ENCODE measurements at places on chromosomes 2 and 18.

- no peaks in the 10 kb centered on the region for H3K4me1 ChIP-seq
- DNase-seq: no peak
- no peak overlapping the region for H3K4me3 ChIP-seq
- no peaks in the 10 kb centered on the region for H3K36me3 ChIP-seq
- H3K27me3 ChIP-seq: no peaks in the 10 kb centered on the region
These were observed 381.3 kb downstream of the GPD2 start for GRCh38 chr2:156817430-156817829.

DNA sequence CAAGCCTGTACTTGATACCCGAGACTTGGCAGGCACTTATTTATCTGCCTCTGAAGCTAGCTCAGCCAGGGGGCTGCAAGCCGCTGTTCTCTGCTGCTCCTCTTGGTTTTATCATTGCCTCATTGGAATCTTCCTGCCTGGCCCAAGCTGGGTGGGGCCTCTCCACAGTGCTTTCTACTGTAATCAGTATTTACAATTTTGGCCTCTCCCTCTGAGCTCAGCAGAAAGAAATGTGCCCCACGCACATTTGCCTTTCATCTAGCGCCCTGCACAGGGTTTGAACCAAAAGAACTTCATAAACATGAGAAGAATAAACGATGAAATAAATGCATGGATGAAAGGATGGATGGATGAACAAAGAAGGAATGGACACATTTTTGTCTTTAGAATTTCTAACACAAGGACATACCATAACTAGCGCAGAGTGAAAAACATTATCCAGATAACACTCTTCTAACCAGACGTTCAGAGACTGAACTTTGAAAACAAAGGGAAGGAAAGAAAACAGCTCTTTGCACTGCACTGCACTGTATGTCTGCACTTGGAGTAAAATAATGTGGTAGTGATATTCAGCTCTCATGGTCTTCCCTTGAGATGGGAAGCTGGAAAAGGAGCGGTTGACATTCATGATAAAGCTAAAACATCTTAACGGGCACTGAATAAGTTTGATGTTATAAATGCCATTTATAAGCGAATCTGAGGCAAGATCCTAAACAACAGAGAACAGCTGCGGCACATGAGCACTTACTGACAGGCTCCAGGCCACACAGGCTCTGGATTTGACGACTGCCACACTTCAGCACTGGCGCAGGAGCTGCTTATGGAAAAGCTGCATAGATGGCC lies 86.8 kb upstream of the SP3 start:
- H3K36me3 ChIP-seq: no peaks in the 10 kb centered on the region
- H3K4me1 ChIP-seq: peaks cover 32% of the 10 kb centered on the region
- H3K27me3 ChIP-seq: no peaks in the 10 kb centered on the region
- DNase-seq: peak; percentile 74
- no peak overlapping the region for H3K4me3 ChIP-seq
- H3K27ac ChIP-seq: peak overlapping the region; percentile 19

- H3K4me3 ChIP-seq: no peak overlapping the region
- H3K27me3 ChIP-seq: no peaks in the 10 kb centered on the region
- H3K4me1 ChIP-seq: peaks cover 18% of the 10 kb centered on the region
These were observed 26.5 kb upstream of the EML4 start for GRCh38 chr2:42142547-42143184.

DNA sequence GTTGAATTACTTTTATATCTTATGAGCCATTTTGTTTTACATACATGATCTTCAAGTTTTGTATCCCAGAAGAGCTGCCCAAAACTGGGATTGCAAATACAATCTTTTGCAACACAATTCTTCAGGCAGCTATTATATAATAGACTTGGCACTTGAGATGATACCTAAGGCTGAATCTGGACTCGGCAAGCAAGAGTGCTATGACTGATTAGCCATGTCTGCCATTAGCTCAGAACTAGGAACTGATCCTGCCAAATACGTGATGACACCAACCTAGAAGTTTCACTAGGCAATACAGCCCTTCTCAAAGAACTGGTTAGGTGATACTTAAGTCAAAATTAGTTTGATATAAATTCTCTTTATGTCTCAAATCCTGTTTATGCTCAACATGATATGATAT lies 619.6 kb downstream of the CPS1 start:
- H3K27me3 ChIP-seq: no peaks in the 10 kb centered on the region
- H3K4me3 ChIP-seq: no peak overlapping the region
- no peaks in the 10 kb centered on the region for H3K36me3 ChIP-seq
- DNase-seq: no peak
- no peaks in the 10 kb centered on the region for H3K4me1 ChIP-seq

DNA sequence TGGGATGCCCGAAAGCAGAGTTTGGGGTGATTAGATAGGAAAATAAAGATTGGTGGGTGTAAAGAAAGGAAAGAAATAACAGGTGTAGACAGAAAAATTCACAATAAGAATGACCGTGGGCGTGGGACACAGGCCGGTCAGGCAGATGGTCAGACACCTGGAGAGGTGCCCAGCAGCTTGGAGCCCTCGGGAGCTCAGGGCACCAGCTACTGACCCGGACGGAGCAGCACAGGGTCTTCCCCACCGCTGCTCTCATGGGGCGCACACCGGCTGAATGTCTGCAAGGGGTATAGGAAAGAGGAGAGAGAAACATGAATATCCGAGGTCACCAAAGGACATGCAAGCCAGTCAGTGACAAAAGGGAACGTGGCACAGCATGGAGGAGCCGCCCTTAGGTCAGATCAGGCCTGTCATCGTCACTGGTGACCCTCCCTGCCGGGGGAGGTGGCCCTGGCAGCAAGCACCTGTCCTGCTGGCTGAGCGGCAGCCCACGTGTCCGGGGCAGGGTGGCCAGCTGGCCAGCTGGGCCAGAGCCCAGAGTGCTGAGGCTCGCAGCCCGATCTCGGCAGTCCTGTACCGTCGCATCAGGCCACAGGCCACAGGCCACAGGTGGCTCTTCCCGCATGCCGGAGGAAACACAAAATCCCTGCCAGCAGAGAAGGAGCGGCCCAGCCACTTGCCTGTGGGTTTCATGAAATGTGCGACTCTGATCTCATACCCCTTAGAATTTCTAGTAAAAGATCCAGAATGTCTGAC lies 112.0 kb upstream of the NDUFV2 start:
- no peak overlapping the region for H3K27ac ChIP-seq
- DNase-seq: no peak
- no peaks in the 10 kb centered on the region for H3K4me1 ChIP-seq
- H3K4me3 ChIP-seq: no peak overlapping the region
- no peaks in the 10 kb centered on the region for H3K36me3 ChIP-seq

- no peak for DNase-seq
- no peaks in the 10 kb centered on the region for H3K36me3 ChIP-seq
- peaks cover 20% of the 10 kb centered on the region for H3K27me3 ChIP-seq
- no peak overlapping the region for H3K27ac ChIP-seq
- peaks cover 14% of the 10 kb centered on the region for H3K4me1 ChIP-seq
These were observed 107.7 kb downstream of the NFATC1 start for GRCh38 chr18:79503406-79503805.

DNA sequence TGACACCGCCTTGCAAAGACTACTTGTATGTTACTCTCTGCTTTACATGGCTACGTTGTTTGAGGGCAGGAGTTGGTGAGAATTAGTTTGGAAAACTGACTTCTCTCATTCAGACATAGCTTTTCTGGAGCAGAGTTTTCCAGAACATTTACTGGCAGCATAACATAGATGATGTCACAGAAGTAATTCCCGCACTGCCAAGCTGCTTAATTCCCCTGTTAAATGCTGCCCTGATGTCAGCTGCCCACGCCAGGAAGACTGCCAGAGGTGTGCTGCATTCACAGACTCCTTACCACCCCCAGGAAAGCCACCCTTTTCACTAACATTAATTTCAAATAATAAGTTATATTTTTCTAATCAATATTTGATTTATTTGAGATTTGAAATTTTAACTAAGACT lies 24.7 kb upstream of the PTPN2 start:
- peaks cover 34% of the 10 kb centered on the region for H3K27me3 ChIP-seq
- no peak overlapping the region for H3K4me3 ChIP-seq
- H3K27ac ChIP-seq: no peak overlapping the region
- DNase-seq: no peak
- H3K4me1 ChIP-seq: peaks cover 4% of the 10 kb centered on the region
- no peaks in the 10 kb centered on the region for H3K36me3 ChIP-seq

DNA sequence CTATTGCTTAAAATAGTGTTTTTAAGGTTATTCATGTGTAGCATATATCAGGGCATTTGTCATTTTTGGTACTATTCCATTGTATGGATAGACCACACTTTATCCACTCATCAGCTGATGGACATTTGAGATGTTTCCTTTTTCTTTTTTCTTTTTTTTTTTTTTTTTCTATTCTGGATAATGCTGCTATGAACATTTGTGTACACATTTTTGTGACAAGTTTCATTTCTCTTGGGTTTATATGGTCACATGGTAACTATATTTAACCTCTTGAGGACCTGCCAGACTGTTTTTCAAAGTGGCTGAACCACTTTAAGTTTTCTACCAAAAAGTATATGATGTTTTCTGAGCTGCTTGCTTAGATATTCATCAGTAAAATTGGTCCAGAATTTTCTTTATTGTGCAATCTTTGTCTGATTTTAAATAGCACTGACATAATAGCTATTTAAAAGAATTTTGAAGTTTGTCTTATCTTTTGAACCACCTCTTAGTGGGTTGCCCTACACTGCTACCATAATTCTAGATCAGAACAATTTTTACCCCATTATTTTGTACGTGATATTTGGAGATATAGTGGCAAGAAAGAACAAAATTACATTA lies 219.4 kb upstream of the SIX3 start:
- H3K36me3 ChIP-seq: no peaks in the 10 kb centered on the region
- H3K4me1 ChIP-seq: no peaks in the 10 kb centered on the region
- H3K4me3 ChIP-seq: no peak overlapping the region
- no peaks in the 10 kb centered on the region for H3K27me3 ChIP-seq
- DNase-seq: no peak

DNA sequence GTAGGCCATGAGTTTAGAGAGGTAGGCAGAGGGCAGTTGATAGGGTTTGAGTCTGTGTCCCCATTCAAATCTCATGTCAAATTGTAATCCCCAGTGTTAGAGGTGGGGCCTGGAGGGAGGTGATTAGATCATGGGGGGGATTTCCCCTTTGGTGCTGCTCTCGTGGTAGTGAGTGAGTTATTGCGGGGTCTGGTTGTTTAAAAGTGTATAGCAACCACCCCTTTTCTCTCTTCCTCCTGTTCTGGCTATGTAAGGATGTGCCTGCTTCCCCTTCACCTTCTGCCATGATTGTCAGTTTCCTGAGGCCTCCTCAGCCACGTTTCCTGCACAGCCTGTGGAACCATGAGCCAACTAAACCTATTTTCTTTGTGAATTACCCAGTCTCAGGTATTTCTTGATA lies 25.5 kb downstream of the MARCHF4 start:
- no peaks in the 10 kb centered on the region for H3K4me1 ChIP-seq
- H3K27me3 ChIP-seq: peaks cover 28% of the 10 kb centered on the region
- H3K27ac ChIP-seq: no peak overlapping the region
- no peak overlapping the region for H3K4me3 ChIP-seq
- DNase-seq: no peak

DNA sequence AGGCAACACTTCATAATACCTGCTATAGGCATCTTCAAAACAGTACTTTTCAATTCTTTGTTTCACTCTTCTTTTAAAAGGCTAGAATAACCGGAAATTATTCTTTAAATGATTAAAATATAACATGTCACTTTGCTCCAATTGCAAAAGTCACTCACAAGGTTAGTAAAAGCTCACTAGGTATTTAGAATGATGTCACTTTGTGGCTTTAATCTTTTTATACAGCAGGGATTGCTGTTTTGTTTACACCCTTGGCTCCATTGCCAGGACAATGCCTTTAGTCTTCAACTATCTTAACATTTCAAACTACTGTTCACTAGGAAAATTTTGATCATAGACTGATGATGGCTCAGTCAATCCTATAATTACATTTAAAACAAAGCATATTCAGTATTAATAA lies 157.1 kb downstream of the BAZ2B start:
- no peak overlapping the region for H3K4me3 ChIP-seq
- H3K27me3 ChIP-seq: no peaks in the 10 kb centered on the region
- no peaks in the 10 kb centered on the region for H3K4me1 ChIP-seq
- no peak for DNase-seq
- H3K36me3 ChIP-seq: peaks cover 5% of the 10 kb centered on the region

- H3K4me3 ChIP-seq: no peak overlapping the region
- H3K27ac ChIP-seq: no peak overlapping the region
- H3K36me3 ChIP-seq: no peaks in the 10 kb centered on the region
- H3K4me1 ChIP-seq: no peaks in the 10 kb centered on the region
These were observed 83.4 kb downstream of the SLC25A12 start for GRCh38 chr2:171810422-171811244.

DNA sequence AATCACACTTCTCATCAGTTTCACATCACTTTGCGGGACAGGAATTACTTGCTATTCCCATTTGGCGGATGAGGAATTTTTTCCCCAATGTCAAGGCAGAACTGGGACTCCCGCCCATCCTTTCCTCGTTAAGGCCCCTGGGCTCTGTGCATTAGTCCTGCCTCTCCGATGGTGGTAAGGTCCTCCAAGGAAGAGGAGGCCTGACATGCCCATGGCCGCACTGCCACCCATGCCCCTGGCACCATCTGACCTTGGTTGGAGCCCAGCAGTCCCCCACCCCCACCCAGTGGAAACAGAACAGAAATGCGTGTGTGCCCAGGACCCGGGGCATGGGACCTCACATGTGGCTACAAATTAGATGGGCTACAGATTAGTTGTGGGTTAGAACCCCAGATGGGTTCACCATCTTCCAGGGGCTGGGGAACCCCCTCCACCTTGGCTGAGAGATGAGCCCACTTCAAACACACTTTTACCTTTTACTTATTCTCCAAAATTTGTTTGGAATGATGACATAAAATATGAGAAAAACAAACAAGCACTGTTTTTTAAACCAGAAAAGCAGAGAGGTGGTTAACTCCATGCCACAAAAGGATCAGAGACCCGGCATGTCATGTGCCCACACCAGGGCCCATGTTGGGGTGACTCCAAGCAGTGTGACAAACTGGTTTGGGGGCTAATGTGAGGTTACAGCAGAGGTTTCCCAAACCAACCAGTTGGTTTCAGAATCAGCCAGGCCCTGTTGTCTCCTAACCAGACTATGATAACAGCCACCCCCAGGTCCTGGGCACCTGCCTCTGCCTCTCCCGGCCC lies 11.0 kb upstream of the DUSP2 start:
- no peak overlapping the region for H3K27ac ChIP-seq
- no peaks in the 10 kb centered on the region for H3K4me1 ChIP-seq
- H3K4me3 ChIP-seq: no peak overlapping the region
- no peaks in the 10 kb centered on the region for H3K27me3 ChIP-seq
- no peaks in the 10 kb centered on the region for H3K36me3 ChIP-seq

DNA sequence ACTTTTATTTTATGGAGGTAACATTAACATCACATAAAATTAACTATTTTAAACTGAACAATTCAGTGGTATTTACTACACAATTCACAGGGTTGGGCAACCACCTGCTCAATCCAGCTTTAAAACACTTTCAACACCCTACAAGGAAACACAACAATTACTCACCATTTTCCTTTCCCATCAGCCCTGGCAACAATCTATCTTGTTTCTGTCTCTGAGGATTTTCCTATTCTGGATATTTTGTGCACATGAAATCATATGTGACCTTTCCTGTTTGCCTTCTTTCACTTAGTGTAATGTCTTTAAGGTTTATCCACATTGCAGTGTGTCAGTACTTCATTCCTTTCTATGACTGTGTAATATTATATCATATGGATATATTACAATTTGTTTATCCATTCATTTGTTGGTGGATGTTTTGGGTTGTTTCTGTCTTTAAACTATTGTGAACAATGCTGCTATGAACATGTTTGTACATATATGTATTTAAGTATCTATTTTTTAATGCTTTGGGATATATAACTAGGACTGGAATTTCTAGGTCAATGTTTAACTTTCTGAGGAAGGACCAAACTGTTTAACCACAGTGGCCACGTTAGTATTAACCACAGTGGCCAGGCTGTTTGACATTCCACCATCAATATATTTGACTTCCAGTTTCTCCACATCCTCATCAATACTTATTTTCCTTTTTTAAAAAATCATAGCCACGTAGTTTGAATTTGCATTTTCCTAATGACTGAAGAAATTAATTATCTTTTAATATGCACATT lies 72.4 kb upstream of the KIF5C start:
- H3K4me1 ChIP-seq: no peaks in the 10 kb centered on the region
- H3K36me3 ChIP-seq: no peaks in the 10 kb centered on the region
- H3K4me3 ChIP-seq: no peak overlapping the region
- DNase-seq: no peak

Measured in large intestine (tissue), 12 donors.